NCI-H526 treated with DMSO at 0.1 percent for 48 hours (cell line): ENCODE measurements at places on chromosomes 11 and 22.

DNA sequence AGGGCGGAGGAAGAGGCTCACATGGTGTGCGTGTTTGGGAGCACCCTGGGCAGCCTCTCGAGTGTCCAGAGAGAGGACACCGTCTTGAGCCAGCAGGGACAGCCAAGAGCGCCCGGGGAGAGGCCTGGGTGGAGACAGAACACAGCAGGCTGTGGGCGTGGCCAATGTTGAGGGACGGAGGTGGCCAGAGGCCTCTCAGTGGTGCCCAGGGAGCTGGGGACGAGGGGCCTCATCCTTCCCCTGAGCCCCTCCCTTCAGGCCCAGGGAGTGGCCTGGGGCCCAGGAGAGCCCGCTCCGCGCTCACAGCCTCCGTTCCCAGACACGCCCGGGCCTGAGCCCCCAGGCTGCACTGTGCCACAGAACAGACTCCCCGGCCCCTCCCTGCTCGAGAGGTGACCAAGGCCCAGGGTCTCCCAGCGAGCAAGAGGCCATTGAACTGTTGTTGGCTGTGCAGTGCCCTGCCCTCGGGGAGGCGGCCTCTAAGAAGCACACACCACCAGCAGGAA is 48.4 kb downstream of the CDKN1C start:
- DNase-seq = no peak

DNA sequence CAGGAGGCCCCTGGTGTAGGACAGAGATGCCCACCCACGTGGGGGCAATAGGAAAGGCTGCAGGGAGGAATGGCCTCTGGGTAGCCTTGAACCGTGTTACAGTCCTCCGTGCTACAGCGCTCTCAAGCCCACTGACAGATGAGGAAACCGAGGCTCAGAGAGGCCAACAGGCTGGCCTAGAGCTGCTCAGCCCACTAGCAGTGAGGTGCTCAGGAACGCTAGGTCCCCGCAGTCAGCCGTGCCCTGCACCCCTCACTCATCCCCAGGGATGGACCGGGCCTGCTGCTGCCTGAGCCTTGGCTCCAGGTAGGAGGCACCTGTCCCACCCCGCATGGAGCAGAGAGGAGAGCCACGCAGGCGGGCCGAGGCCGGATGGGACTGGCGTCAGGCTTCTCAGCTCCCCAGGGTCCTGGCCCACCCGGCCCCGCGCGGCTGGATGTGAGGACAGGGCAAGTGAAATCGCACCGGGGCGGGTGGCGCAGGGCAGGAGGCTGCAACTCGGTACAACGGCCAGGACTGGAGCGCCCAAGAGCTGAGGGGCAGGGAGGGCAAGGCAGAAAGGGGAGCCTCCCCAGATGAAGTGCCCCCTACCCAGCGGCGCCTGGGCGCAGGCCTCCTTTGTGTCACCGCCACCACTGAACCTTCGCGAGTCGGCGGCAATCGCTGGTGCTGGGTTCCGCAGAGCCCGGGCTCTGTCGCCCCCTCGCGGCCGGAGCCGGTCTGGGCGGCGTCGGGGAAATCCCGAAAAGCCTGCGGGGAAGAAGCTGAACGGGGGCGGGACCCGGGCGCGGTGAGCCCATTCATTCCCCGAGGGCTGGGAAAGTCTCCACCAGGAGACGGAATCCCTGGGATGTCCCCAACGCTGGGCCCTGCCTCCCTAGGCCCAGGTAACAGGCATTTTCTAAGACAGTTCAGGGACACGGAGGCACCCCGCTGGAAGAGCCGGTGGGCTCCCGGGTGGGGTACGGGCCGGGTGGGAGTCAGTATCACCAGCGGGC is 8.4 kb upstream of the SLC2A11 start:
- DNase-seq = peak; percentile 41

DNA sequence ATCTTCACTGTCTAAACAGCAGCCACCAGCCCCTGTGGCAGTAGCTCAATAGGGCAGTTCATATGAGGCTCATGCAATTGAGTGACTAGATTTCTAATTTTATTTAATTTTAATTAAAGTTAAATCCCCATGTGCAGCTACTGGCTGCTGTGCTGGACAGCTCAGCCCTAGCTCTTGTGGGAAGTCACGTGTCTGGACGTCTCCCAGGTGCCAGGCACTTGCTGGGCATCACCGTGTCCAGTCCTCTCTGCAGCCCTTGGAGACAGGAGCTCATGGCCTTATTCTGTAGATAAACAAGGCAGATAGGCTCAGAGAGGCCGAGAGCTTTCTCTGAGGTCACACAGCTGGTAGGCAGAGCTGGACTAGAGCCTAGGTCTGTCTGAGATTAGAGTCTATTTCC is 95.0 kb downstream of the ARHGAP8 start:
- no peak for DNase-seq

DNA sequence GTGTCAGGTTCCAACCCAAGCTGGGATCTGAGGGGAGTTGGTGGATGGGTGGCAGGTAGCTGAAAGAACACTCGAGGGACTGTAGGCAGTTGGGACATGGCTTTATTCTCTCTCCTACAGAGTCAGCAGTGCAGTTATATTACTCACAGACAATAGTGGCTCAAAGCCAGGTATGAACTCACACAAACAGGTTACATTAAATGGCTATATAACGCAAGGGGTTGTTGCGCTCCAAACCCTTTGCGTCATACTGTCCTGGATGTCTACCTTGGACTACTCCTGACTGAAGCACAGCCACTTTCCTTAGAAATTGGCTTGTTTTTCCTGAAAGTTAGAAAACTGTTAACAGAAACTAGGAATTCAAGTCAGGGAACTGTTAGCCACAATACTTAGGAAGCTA is 66.4 kb upstream of the OR4B1 start:
- DNase-seq = no peak

DNA sequence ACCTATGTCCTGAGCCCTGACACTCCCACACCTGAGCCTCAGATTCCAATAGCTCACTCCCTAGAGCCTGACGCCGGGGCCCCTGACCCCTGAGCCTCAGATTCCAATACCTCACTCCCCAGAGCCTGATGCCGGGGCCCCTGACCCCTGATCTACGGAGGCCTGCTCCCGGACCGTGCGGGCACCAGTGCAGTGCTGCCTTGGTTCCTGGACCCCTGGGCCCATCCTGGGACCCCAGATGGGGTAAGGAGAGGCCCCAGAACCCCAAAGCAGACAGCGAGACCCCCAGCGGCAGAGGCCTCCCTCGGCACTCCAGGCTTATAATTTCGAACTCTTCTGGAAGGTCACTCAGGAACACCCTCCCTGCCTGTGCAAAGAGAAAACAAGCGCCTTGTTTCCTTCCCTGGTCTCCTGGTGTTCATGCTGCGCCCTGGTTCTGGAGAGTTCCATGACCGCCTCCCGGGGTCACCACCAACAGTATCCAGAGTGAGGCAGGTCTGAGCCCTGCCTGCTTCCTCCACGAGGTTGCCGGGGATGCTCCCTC is 7.5 kb downstream of the SUSD2 start:
- DNase-seq = no peak

DNA sequence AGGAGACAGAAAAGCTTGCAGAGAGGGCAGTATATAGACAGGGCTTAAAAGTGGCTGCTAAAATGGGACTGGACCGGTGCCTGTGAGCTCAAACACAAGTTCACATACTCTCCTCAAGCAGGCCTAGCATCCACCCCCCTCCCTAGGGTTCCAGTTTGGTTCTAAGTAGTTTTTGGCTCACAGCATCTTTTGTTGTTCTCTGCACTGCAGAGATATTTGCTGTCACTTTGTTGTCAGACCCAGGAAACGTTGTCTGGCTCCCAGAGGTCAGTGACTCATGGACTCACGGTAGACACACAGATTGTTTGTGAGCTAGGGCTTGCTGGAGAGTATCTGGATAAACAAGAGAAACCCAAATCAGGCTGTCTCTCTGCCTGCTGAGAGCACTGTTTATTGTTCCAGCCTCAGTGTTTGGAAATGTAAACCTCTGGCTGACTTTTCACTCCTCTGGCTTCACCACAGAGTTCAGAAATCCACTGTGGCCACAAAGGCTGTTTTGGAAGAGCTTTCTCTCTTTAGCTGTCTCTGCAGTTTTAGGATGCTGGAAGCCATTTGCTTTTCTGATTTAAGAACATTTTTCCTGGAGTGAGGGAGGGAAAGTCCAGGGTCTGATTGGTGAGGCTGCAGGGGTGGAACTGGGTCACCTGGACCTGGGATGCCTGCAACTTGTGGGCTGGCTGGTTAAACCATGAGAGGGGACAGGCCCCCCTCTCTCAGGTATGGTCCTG is 303.7 kb upstream of the PLET1 start:
- no peak for DNase-seq
